ENCODE measurements at places on chromosomes 1 and 21.

GRCh38 chr1:25648681-25649440 is 32.3 kb downstream of the MAN1C1 start:
- DNase-seq: no peak

DNA sequence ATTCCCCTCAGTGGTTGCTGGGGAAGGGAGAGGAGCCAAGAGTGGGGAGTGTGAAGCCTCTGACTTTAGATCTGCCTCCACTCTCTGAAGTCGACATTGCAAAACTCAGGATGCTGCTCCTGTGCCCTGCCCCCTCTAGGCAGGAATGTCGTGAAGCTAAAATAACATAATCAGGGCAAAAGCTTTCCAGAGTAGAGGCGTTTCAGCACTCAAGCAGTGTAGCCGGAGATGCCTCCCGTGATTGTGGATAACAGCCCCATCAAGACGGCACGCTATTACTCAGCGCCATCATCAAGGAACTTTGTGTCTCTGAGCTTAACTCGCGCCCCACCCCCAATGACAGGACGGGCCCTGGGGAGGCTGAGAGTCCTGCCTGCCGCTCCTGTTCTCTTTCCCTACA is 60.0 kb downstream of the FBXO2 start:
- DNase-seq: no peak

- no peak for DNase-seq
Observed at GRCh38 chr1:35929730-35930592, 944 bp upstream of the AGO3 start.

GRCh38 chr1:231750818-231751362 is 124.3 kb downstream of the DISC1 start:
- DNase-seq: no peak

DNA sequence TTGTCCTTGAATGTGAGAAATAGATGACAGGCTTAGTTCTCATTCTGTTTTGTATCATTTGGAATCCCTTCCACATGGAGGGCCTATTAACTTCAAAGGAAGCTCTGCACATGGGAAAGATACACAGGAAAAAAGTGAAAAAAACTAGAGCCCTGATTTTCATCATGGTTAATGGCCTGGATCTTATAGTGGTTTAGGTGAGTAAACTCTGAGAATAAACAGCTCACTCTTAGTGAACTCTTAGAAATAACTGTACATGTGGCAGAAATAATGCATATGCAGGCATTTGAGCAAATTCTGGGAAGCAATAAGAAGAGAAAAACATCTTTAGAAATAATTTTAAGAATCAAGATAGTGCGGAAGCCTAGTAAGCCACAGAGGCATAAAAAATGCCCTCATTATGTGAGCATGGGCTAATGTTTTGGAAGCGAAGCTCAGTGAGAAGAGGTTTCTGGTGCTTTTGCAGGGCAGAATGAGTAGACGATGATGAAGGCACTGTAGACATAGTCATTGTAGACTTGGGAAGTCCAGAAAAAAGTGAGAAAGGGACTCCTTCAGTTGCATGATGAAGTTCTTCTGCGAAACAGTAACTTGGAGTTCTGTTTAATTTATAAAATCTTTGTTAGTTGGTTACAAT is 279.9 kb downstream of the DNM3 start:
- no peak for DNase-seq

DNA sequence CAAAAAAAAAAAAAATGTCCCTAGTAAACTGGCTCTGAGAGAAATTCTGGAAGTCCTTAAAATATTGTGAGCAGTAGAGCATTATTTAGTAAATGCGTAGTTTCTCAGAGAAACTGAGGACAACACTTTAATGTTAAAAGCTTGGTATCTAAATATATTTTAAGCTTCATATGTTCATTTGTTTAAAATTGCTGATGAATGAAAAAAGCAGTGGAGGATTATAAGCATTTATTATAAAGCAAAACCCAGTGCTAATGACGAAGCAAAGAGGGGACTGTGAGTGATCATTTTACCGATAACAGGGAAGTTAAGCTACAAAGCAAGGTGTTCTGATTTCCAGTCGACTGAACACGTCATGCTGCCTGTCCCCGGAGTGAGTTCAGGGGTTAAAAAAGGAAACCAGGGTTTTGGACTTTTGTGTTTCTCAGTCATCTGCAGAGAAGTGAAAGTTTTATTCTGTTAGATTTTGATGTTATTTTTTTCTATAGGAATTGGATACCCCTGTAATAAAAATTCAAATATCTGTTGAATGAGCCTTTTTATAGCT is 64.5 kb upstream of the SCCPDH start:
- DNase-seq: no peak

- no peak for DNase-seq
Observed at GRCh38 chr1:210233216-210233494, 559 bp downstream of the SERTAD4 start.

DNA sequence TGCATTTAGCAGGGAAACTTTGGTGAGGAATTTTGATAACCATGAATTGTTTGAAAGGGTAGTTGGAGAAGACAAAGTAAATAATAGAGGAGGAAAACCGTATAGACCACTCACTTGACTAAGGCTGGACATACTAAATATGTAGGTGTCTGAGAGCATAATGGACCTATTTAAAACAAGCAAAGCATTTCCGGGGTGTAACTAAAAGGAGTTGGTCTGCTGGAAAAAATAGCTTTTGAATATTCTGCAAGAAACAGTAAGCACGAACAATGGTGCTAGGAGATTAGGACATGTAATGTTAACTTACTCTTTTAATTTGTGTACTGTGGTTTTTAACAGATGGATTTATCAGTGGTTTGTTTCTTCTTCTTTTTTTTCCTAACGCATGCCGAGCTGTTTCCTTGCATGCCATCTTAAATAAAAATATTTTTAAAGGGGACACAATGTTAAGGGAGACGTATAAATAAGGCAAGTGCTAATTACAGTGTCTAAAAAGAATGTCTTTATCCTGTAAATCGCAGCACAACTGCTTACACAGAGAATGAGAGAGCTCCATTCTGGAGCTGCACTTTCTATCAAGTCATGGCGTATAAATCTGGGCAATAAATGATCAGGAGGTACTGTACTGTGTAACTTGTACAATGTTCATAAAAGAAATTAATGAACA is 492.1 kb downstream of the LMO4 start:
- DNase-seq: no peak

- no peak for DNase-seq
Observed at GRCh38 chr1:166189126-166189525, 22.3 kb upstream of the FAM78B start.

DNA sequence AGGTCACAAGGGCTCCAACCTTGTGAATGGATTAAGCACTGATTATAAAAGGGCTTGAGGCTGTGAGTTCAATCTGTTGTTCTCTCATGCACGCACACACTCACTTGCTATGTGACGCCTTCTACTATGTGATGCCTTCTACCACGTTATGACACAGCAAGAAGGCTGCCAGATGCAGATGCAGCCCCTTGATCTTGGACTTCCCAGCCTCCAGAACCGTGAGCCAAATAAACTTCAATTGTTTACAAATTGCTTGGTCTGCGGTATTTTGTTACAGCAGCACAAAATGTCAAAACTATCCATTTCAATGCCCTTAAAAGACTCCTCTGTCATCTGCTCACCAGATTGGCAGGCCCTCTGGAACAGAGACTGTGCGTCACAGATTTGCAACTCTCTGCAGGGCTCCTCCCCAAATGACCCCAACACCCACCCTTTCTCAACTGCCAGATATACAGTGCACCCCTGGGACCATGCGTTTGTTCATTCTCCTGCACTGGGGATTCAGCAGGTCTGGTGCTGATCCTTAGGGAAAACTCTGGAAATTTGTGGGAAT is 47.8 kb upstream of the KANK4 start:
- no peak for DNase-seq

DNA sequence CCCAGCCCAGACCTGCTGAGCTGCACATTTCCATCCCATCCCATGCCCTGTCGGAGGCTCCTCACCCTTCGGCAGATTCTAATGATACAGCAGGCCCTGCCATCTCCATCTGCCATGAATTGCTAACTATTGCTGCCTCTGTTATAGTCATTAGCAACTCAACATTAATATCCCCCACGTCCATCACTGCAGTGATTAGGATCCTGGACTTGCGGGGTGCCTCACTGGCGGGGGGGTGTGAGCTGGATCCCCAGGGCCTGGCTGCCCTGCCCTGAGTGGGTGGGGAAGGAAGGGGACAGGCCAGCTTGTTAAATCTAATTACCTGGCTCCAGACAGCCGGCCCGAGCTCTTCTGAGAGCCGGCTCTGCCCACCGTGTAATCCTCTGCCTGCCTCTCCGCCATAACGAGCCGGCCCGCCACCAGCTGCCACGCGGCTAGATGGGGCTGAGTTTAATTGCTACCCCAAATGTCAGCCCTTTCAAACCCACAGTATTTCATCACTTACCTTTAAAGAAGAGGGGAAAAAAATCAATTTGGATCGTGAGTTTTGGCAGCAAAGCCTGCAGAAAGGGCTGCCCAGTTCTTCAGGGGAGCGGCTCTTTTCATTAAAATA is 227.3 kb upstream of the CSF3R start:
- DNase-seq: no peak

DNA sequence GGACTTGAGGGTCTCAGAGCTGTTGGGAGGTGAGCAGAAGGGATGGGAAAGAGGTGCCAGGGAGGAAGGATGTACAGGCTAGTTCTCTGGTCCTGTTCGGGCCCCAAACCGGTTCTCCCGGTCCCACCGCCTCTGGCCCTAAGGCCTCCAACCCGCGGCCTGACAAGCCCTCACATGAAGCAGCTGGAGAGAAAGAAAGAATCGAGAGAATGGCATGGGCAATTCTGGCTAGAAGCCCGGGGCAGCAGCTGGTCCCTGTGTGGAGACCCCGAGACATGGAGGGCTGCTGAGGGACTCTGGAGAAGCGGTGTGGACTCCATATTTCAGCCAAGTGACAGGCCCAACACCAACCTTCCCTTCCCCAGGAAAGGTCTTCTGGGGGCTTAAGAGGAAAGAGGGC is 730 bp downstream of the CDC42SE1 start:
- no peak for DNase-seq

DNA sequence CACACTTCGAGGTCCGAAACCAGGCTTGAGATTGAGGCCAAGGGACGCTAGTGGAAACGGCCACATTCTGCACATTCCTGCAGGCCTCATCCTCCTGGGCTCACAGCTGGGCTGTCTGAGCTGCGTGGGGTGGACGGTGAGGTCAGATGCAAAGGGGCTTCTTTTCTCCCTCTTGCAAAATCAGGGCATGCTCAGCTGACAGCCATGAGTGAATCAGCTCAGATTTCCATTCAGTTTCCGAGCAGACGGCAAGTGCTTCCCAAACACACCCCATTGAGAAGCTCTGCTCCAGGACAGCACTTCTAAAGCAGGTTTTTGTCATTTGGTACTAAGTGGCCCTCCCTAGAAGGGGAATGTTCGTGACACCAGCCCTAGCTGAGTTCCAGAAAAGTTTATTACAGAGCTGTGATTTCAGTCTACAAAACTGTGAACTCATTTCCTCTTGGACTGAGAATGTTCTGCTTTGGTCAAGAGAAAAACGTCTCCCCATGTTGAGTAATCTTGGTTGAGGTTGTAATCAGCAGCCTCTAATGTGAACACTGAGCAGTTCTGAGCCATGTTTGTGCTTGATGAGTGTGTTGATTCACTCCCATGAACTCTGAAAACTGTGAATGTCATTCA is 10.0 kb downstream of the PDPN start:
- DNase-seq: no peak

DNA sequence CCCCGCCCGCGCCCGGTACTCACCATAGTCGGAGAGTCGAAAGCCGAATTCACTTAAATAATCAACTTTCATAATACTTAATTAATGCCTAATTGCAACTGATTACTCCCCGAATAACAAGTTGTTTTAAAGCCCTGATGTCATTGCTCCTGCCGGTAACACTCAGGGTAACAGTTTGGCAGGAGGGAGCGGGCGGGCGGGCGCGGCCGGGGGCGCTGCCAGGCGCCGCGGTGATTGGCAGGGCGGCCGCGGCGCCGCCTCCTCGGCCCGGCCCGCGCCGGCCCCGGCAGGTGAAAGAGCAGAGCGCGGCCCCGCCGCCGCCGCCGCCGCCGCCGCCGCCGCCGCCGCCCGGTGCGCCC is 102.2 kb downstream of the CASZ1 start:
- peak; percentile 30 for DNase-seq

- DNase-seq: no peak
Observed at GRCh38 chr1:222794656-222795474, 20.0 kb upstream of the DISP1 start.

- no peak for DNase-seq
Observed at GRCh38 chr1:57172040-57172439, 206.2 kb upstream of the C8B start.

- DNase-seq: no peak
Observed at GRCh38 chr1:37040773-37041172, 6.5 kb upstream of the GRIK3 start.

DNA sequence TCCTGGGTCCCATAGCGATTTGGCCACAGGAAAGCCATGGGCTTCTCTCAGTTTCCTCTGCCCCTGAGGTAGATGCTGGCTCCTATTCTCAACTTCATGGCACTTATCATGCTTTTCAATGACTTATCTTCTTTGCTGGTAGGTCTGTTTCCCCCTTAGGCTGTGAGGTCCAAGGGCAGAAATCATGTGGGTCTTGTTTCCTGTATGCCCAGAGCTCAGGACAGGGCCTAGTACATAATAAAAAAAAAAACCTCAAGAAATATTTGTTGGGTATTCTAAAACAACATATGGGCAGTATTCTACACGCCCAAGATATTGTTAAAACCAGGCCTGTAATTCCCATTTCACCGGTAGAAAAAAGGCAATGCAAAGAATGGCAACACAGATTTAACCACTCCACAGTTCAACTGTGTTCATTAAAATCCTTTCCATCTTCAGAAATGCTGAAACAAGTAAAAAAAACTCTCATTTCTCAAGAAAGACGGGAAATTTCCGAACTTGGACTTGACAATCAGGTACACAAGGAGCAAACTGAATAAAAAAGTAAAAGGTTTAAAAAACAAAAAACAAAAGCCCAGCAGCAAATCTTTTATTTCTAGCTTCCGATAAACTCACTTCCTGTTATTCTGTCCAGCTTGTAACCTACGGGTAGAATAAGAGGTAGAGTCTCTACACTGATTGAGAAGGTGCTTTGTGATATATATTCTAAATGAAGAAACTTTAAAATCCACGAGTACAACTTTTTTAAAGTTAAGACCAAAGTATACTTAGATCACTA is 6.3 kb upstream of the TDRD10 start:
- DNase-seq: no peak

- DNase-seq: no peak
Observed at GRCh38 chr21:45087022-45087823, 12.8 kb downstream of the ADARB1 start.

DNA sequence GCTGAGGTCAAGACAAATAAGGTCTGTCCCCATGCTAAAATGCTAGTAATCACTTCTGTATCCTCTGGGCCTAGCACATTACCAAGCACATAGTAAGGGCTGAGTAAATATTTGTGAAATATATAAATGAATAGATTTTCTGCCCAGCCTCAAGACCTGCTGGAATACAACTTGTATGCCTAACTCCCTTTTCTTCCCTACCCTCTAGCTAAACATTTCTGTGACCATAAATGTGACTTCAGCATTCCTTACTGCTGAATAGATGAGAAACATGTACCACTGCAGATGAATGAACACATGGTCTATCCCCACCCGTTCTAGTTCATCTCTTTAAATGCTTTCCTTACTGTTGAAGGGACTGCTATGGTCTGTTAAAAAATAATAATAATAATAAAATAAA is 209.0 kb upstream of the HOOK1 start:
- DNase-seq: no peak
